Left ventricle myocardium inferior (tissue), 1 donor: ENCODE measurements at places on chromosomes 3 and 15. TPM values are rescaled to one million over a fixed set of nuclear protein-coding genes. Genes with fewer than 3 reads are reported as not detected.

ARHGEF26 gene
- total RNA-seq = 1.2 TPM

MAGI1 gene
- 36.6 TPM for total RNA-seq

DNA sequence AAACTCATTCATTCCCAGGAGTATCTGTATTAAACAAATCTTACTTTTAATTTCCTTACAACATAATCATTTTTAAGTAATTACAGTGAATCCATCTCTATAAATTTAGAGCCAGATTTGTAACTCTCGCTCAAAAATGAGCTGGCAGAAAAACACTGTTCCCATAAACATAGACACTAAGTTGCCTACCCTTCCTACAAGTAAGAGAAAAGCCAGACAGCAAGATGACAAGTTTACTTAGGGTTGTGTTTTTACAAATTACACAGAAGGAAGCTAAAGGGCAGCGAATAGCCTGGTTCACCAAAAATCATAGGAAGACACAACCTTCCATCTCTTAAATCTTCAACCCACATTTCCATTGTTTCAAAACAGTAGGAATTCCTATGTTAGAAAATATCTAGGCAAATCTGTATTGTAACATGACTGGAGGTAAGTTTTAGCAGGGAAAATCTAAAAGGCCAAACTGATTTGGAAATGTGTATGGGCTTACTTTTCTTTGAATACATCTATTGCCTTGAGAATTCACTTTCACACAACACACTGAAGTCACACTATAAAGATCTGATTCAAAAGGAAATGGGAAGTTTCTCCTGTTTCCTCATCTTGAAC, 21.7 kb downstream of the HERC1 start:
- DNase-seq = no peak

CCR3 gene
- total RNA-seq = not detected

DNA sequence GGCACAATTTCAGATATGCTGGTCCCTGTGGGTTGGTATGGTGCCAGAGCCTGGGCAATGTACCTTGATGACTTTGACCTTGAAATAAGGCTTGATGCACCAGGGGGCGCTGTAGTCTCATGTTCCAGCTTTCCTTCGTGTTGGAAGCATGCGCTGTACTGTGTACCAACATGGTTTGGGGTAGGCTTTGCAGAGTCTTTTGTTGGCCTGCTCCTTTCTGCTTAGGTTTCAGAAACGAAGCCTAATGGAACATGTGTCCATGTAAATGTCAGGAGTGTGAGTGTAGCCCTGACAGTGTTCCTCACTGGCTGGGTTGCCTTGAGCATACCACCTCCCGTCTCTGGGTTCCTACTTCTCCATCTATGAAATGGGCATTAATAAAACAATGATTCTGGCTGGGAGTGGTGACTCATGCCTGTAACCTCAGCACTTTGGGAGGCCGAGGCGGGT, 3.6 kb upstream of the CCR4 start:
- DNase-seq = peak; percentile 75

CLDN18 gene
- not detected for total RNA-seq

TLR9 gene
- total RNA-seq = 0.66 TPM
